A673 (cell line): ENCODE measurements at places on chromosomes 2 and 18. TPM values are rescaled to one million over a fixed set of nuclear protein-coding genes. Genes with fewer than 3 reads are reported as not detected.

Gene C2orf80
- total RNA-seq, result not detected in 2 replicates

GRCh38 chr2:10601866-10602566 is 87.8 kb downstream of the NOL10 start:
- no peak overlapping the region for H3K4me3 ChIP-seq
- H3K4me1 ChIP-seq, result no peaks in the 10 kb centered on the region
- H3K27me3 ChIP-seq, result no peaks in the 10 kb centered on the region
- no peak for DNase-seq
- H3K27ac ChIP-seq, result no peak overlapping the region

- no peaks in the 10 kb centered on the region for H3K27me3 ChIP-seq
- no peak overlapping the region for H3K27ac ChIP-seq
- H3K4me3 ChIP-seq, result no peak overlapping the region
Measured at GRCh38 chr2:182503886-182504285, 77.0 kb upstream of the PDE1A start.

DNA sequence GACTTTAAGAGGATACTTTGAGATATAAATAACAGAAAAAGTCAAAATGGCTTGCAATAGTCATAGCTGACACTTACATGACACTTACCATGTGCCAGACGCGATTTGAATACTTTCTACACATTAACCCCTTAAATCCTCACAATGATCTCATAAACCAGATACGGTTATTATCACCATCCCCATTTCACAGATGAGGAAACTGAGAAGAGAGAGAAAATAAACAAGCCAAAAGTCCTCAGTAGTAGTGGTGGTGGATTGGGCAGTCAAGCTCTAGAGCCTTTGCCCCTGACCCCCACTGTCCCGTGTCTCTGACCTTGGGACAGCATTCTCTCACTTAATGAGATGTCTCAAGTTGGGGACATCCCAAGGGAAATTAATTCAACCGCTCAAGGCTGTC is 105.2 kb upstream of the TAF1B start:
- no peaks in the 10 kb centered on the region for H3K4me1 ChIP-seq
- no peak overlapping the region for H3K27ac ChIP-seq
- no peaks in the 10 kb centered on the region for H3K36me3 ChIP-seq
- H3K4me3 ChIP-seq, result no peak overlapping the region

Gene IL1B
- 1.3 and 2.1 TPM in 2 replicates for total RNA-seq

DNA sequence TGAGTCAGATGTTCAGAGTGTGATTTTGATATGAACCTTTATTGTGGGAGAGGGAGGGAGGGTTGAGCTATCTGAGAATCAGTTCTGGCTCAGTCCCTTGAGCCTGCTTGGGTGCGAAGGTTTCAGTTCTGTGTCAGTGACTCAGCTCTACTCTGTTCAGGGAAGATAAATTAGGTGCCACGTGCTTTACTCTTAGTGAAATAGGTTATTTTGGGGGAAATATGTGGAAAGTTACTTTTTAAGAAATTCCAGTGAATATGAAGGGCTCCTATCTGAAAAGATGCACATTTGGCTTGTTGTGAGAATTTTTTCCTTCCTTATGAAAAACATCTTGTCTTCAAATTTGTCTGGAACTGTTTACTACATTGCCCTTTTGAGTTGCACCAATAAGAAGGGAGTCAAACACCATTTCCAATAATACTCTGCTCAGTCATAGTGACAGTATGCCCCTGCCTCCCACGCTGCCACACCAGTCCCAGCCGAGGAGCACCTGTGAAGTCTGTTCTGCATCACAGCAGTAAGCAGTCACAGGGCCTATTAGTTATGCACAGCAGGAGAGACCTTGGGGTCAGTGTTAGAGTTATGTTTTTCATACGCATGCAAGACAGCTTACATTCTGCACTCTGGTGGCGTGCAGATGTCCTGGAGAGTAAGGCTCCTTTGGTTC is 32.8 kb upstream of the DNAH7 start:
- H3K4me1 ChIP-seq, result peaks cover 15% of the 10 kb centered on the region
- H3K27ac ChIP-seq, result no peak overlapping the region
- no peak for DNase-seq

GRCh38 chr18:31244771-31245394 is 73.1 kb upstream of the DSG1 start:
- H3K4me1 ChIP-seq, result no peaks in the 10 kb centered on the region
- no peaks in the 10 kb centered on the region for H3K36me3 ChIP-seq
- DNase-seq, result no peak
- no peak overlapping the region for H3K27ac ChIP-seq
- no peak overlapping the region for H3K4me3 ChIP-seq

DNA sequence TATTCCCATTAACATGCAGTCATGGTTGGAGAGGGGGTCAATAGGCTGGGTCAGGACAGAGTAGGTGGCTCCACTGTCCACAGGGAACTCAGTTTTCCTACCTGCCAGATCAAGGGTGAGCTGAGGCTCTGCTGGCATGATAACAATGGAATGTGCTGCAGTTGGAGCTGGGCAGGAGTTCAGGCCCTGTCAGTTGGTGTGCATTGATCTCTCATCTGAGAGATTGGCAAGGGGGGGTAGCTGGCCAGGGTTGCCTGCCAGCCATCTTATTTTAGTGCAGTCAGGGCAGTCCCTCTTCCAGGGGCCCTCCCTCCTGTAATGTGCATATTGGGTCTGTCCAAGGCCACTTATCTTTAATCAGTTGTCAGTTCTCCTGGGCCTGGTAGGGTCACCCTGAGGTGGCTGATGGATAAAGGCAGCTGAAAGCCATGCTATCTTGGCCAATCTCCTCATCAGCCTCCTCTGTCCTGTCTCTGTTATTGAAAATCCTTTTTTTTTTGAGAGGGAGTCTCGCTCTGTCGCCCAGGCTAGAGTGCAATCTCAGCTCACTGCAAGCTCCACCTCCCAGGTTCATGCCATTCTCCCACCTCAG is 38.1 kb upstream of the CCBE1 start:
- no peak for DNase-seq
- peaks cover 7% of the 10 kb centered on the region for H3K27me3 ChIP-seq
- no peak overlapping the region for H3K4me3 ChIP-seq

- H3K4me1 ChIP-seq, result no peaks in the 10 kb centered on the region
- no peak overlapping the region for H3K27ac ChIP-seq
- H3K4me3 ChIP-seq, result no peak overlapping the region
- no peak for DNase-seq
- H3K36me3 ChIP-seq, result peaks cover 84% of the 10 kb centered on the region
Measured at GRCh38 chr2:159750873-159751272, 38.6 kb downstream of the MARCHF7 start.

DNA sequence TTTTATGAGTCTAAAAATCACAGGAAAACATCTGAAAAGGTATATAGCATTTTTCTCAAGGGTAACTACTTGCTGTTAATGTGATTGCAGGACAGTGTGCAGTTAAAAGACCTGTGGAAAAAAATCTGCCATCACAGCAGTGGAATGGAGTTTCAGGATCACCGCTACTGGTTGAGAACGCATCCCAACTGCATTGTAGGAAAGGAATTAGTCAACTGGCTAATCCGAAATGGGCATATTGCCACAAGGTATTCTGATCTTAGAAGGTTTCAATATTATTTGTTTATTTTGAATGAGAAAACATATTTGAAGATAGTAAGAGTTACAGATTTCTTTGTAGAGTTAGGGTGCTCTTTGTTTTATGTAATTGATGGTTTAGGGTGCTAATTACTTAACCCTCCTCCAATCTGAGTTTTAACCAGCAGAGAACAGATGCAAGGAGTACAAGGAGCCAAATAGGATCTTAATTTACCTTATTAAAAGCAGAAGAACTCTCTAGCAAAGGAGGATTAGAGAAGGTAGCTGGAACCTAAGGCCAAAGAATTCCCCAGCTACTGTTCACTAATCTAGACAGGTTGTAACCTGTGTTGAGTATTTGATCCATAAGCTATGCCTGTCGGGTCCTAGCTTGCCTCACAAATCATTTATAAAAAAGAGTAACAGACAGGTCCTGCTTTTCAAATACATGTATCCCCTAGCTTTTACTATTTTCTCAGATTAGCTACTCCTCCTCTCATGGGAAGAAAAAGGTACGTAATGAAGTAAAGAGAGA is 35.0 kb downstream of the PIKFYVE start:
- H3K27me3 ChIP-seq, result no peaks in the 10 kb centered on the region
- no peaks in the 10 kb centered on the region for H3K4me1 ChIP-seq
- no peak overlapping the region for H3K4me3 ChIP-seq
- no peak for DNase-seq
- peaks cover 56% of the 10 kb centered on the region for H3K36me3 ChIP-seq

- H3K4me3 ChIP-seq, result no peak overlapping the region
- no peak overlapping the region for H3K27ac ChIP-seq
- no peak for DNase-seq
Measured at GRCh38 chr2:9763356-9764152, 79.7 kb upstream of the TAF1B start.

GRCh38 chr18:48776156-48776555 is 174.6 kb downstream of the SMAD7 start:
- no peak overlapping the region for H3K27ac ChIP-seq
- H3K27me3 ChIP-seq, result no peaks in the 10 kb centered on the region
- H3K36me3 ChIP-seq, result no peaks in the 10 kb centered on the region
- H3K4me3 ChIP-seq, result no peak overlapping the region
- peaks cover 1% of the 10 kb centered on the region for H3K4me1 ChIP-seq

GRCh38 chr18:23073996-23074606 is 61.2 kb upstream of the CABLES1 start:
- H3K4me1 ChIP-seq, result no peaks in the 10 kb centered on the region
- H3K36me3 ChIP-seq, result no peaks in the 10 kb centered on the region
- no peaks in the 10 kb centered on the region for H3K27me3 ChIP-seq
- DNase-seq, result no peak
- H3K4me3 ChIP-seq, result no peak overlapping the region
- no peak overlapping the region for H3K27ac ChIP-seq

Gene VPS4B
- total RNA-seq, result 88.7 and 94.8 TPM in 2 replicates

Gene GRB14
- total RNA-seq, result 0.55 and 0.73 TPM in 2 replicates

DNA sequence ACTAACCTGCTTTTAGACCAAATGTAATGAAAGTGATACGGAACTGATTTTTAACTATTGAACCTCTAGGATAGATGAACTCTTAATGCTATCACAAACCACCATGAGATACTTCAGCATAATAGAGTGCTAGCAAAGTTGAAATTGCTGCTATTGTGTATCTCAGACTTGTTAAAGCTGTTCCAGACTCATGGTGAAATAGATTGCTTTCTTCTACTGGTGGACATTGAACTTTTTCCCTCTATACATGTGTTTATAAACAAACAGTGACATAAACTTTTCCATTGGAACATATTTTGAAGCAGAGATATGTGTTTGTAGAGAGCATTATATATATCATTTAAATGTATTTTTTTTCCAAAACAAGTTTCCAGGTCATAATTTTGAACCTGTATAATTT is 157.3 kb downstream of the CAMKMT start:
- peaks cover 3% of the 10 kb centered on the region for H3K36me3 ChIP-seq
- H3K27me3 ChIP-seq, result no peaks in the 10 kb centered on the region
- no peak for DNase-seq

DNA sequence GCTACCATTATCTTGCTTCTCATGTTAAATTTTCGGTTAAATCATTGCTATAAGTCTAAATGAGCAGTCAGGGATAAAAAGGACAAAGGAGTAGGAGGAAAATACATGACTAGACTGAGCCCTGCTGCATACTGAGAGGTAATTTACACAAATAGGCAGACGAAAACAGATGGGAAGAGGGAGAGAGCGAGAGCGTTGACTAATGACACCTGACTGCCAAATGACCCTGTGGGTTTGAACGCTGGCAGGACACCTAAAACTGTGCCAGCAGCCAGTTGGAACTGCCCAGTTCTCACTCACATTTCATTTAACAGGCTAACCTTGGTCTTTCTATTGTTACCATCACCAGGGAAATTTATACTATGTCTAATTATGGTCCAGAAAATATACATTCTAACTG is 978.2 kb downstream of the CPS1 start:
- H3K4me3 ChIP-seq, result no peak overlapping the region
- DNase-seq, result no peak
- no peaks in the 10 kb centered on the region for H3K27me3 ChIP-seq
- no peaks in the 10 kb centered on the region for H3K4me1 ChIP-seq
- H3K36me3 ChIP-seq, result no peaks in the 10 kb centered on the region
- no peak overlapping the region for H3K27ac ChIP-seq

DNA sequence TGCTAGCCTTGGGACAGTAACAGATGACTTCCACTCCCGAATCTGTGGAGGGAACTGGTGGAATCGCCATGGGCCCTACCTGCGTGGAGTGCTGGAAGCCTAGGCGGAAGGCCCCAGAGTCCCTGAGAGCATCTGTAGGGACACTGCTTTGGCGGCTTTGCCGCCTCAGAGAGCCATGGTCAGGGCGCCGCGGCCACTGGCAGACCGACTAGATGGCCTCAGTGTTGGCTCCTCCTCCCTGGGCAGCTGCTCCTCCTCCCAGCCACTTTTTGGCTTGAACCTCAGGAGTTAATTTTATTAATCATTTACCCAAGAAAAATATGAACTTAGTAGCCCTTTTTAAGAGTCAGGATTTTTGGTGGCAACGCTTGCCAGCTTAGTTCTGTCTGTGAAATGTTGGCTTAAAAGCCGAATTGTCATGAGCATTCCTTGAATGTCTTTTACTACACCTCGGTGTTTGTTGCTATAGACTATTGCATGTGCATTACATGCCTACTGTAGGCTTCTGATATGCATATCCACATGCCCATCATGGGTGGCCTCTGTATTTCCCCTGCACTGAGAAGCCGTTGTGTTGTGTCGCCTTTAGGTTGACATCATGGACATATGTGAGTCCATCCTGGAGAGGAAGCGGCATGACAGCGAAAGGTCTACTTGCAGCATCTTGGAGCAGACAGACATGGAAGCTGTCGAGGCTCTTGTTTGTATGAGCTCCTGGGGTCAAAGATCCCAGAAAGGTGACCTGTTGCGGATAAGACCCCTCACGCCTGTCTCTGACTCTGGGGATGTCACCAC is 2.4 kb downstream of the KLF11 start:
- H3K27ac ChIP-seq, result no peak overlapping the region
- H3K4me3 ChIP-seq, result no peak overlapping the region
- no peak for DNase-seq
- H3K4me1 ChIP-seq, result no peaks in the 10 kb centered on the region

Gene MTLN
- total RNA-seq, result 26.8 and 31.6 TPM in 2 replicates

- peaks cover 36% of the 10 kb centered on the region for H3K4me1 ChIP-seq
- peak; percentile 26 for DNase-seq
- H3K4me3 ChIP-seq, result no peak overlapping the region
- H3K36me3 ChIP-seq, result no peaks in the 10 kb centered on the region
Measured at GRCh38 chr2:36486521-36487044, 111.4 kb downstream of the FEZ2 start.

- H3K27ac ChIP-seq, result no peak overlapping the region
- H3K27me3 ChIP-seq, result no peaks in the 10 kb centered on the region
- no peaks in the 10 kb centered on the region for H3K36me3 ChIP-seq
- DNase-seq, result no peak
Measured at GRCh38 chr18:49652881-49653724, 91.2 kb downstream of the LIPG start.

Gene DYNC2LI1
- 14.8 and 21.3 TPM in 2 replicates for total RNA-seq

- peak within 1 kb of the TSS; percentile 67 for H3K27ac ChIP-seq
- peaks cover 25% of the 10 kb centered on the region for H3K36me3 ChIP-seq
- H3K27me3 ChIP-seq, result no peaks in the 10 kb centered on the region
- peaks cover 66% of the 10 kb centered on the region for H3K4me1 ChIP-seq
- peak; percentile 83 for DNase-seq
- H3K4me3 ChIP-seq, result no peak within 1 kb of the TSS
Measured at GRCh38 chr2:201698588-201699226, at the start of gene MPP4. Gene MPP4 (minus strand): TSS chr2:201698644. CDS start chr2:201693954, 4,690 bp downstream.

DNA sequence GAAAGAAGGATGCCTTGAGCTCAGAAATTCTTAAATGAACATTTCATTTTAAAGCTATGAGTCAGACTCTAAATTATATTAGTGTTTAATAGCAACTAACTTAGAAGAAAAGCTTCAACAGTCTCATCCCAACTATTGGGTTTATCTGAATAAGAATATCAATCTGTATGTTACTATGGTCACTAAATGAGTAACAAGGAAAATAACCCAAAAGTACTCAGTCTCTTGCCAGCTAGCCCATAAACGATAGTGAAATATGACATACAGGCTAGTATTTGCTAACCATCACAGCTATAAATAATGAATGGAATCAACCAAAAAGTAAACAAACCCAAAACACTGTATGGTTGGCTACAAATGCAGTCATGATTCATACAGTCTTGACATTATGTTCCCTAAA is 174.9 kb downstream of the RAB3GAP1 start:
- no peak overlapping the region for H3K4me3 ChIP-seq
- DNase-seq, result no peak
- H3K36me3 ChIP-seq, result no peaks in the 10 kb centered on the region
